Stimulated activated CD8-positive, alpha-beta memory T cell treated with anti-CD3 and anti-CD28 coated beads, Interleukin-4, amount 100 ng/mL, for 4 hours (primary cell): ENCODE measurements at places on chromosomes 1 and 21.

DNA sequence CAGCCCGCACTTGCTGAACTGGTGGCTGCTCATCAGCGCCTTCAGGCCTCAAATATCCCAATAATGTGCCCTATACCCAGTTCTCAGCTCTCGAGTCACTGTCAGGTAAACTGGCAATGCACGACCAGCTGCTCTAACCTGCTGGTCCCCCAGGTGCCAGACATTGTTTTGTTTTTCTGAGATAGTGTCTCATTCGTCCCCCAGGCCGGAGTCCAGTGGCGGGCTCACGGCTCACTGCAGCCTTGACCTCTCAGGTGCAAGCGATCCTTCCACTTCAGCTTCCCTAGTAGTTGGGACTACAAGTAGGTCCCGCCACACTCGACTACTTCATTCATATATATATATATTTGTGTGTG is 1.0 kb upstream of the NADK start:
- no peak for DNase-seq

GRCh38 chr1:208204779-208205178 is 39.4 kb downstream of the PLXNA2 start:
- DNase-seq, result no peak

DNA sequence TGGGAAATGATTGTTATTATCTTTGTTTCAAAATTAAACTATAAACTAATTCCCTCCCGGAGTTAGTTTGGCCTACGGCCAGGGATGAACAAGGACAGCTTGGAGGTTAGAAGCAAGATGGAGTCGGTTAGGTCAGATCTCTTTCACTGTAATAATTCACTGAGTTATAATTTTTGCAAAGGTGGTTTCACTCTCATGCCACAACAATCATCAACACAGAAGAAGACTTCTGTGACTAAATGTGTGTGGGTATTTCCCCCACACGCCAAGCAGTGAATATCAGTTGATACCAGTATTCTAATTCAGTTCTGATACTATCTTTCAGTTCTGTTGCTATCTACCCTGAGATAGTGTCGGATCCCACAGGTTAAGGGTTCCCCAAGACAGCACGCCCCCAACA is 215.1 kb downstream of the S1PR1 start:
- DNase-seq, result no peak

DNA sequence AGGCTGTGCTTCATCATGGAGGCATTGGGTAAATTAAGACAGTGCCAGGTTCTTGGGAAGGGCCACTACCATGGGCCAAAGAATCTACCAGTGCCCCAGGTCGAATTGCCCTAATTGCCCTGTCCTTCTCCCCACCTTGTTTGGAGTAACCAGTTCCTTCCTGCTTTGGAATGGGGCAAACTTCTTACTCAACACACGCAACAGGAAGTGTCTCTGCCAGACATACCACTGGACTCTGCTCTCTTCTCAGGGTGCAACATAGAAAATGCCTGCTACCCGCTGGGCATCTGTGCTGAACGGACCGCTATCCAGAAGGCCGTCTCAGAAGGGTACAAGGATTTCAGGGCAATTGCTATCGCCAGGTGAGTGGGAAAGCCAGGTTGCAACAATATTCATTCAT is 15.8 kb downstream of the CDA start:
- DNase-seq, result no peak

DNA sequence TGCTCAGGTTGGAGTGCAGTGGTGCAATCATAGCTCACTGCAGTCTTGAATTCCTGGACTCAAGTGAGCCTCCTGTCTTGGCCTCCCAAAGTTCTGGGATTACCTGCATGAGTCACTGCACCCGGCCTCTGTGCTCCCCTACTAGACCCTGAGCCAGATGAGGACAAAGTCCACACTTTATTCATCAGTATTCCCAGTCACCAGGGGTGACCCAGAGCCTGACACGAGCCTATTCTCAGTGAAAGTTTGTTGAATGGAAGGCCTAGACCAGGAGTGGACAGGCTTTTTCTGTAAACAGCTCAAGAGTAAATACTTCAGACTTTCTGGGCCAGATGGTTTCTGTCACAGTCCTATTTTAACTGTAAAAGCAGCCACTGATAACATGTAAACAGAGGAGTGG is 68.2 kb downstream of the MAB21L3 start:
- DNase-seq, result no peak

- DNase-seq, result no peak
Observed at GRCh38 chr1:114214016-114214415, 60.3 kb upstream of the SYT6 start.

DNA sequence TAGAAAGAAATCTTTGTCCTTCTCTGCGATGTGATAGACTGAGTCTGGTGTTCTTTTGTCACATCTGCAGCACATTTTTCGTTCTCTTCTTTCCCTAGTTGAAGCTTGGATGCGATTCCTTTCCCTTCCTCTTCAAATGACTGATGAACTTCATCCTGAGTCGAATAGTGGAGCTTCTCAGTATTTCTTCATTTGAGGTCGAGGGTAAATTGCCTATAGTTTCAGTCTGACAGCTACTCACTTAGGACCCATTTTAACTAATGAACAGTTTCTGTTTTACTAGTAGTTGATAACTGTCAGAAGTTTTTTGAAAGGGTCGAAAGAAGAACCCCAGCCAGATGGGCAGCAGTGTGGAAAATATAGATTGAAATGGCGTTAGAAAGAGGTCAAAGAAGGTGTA is 4.7 kb upstream of the REG4 start:
- no peak for DNase-seq

DNA sequence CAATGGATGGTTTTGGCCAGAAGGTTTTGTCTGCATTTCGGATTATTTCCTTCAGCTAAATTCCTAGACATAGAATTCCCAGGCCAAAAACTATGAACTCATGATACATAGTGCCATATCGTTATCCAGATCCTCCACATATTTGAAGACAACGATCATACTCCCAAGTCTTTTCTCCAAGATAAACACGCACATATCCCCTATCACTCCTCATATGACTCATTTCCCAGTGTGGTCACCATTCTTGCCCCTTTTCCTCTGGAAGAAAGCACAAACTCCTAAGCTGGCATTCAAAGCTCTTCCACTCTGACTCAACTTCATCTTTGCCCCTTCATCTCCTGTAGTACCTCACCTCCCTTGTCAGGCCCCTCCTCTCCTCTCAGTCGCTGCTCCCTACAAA is 277.6 kb downstream of the PLPP3 start:
- DNase-seq, result no peak

DNA sequence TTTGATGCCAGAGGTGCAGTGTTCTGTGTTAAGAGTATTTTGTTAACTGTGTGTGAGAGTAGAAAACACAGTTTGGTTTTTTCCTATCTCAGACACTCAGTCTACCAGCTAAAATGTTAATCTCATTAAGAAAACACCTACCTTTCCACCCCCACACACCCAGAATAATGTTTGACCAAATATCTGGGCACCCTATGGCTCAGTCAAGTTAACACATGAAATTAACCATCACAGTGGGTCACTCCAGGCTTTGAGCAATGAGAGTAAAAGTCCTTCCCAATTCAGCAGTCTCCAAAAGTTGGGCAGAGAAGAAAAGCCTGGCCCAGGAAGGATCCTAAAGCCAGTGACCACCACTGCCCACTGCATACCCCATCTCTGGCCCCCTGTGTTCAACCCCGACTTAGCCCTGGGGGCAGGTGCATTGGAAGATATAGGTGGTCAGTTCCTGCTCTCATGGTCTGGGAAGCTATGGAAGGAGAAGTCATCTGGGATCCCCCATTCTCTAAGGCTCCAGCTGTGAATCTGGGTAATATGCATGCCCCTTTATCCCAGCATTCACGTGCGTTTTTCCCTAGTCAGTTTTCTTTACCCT is 50.2 kb upstream of the CSF3R start:
- DNase-seq, result no peak

DNA sequence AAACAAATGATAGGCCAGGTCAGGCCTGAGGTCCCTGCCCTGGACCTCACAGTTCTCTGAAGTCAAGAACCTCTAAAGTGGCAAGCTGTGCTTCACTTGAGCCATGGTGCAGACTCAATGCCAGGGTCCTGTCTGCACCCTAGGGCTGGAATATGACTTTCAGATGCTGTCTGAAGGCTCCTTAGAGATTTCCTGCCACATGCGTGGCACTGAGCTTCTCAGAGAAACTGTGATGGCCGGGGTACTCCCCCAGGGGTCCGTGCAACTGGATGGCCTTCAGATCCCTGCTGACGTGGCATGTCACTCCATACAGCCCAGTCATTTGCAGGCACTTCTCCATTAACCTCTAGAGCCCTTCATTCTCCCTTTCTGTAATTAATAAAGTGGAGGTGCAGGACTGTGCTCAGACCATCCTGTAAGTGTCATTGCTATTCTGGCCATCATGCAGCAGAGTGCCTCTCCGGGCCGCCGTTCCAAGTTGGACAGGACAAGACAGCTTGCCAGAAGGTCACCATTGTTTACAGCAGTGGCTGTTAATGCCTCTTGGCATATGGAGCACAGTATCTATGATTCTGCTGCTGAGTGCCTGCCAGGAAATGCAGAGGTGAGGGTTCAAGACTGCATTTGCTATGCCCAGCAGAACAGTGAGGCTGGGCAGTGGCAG is 205.1 kb upstream of the COA6 start:
- no peak for DNase-seq
